Adrenal gland (tissue), 19 donors: ENCODE measurements at places on chromosomes 12 and 14. TPM values are rescaled to one million over a fixed set of nuclear protein-coding genes. Genes with fewer than 3 reads are reported as not detected.

Gene ZNF140
- 26.2 TPM for polyA plus RNA-seq

Gene IQSEC3
- polyA plus RNA-seq: 5.0 TPM

Gene NEMP1
- polyA plus RNA-seq: 2.7 TPM

Gene OASL
- polyA plus RNA-seq: 0.99 TPM

Gene SLC24A4
- polyA plus RNA-seq: 0.32 TPM

Gene SAV1
- 25.8 TPM for polyA plus RNA-seq

Gene BHLHE41
- polyA plus RNA-seq: 35.1 TPM

Gene ASCL1
- 0.54 TPM for polyA plus RNA-seq

Gene AKAP5
- 0.38 TPM for polyA plus RNA-seq

Gene DPF3
- 4.6 TPM for polyA plus RNA-seq

Gene SSPN
- polyA plus RNA-seq: 3.7 TPM
